ENCODE measurements at places on chromosomes 2 and 18. TPM values are rescaled to one million over a fixed set of nuclear protein-coding genes. Genes with fewer than 3 reads are reported as not detected.
A peak's percentile ranks its signal among the peaks of the same experiment; 100 is the strongest.

Gene LOXL3
- 15.0 TPM for total RNA-seq

Gene OR6B3
- total RNA-seq, result 0.98 TPM

Gene CD8A
- total RNA-seq, result 1.1 TPM

Gene DES
- 29.3 TPM for total RNA-seq

Gene SH3RF3
- 7.4 TPM for total RNA-seq

GRCh38 chr2:123596621-123597020, 428.5 kb upstream of the CNTNAP5 start:
- no peaks in the 10 kb centered on the region for H3K4me1 ChIP-seq
- H3K27ac ChIP-seq, result no peak overlapping the region
- DNase-seq, result no peak
- no peaks in the 10 kb centered on the region for H3K36me3 ChIP-seq

- no peaks in the 10 kb centered on the region for H3K4me1 ChIP-seq
- no peak overlapping the region for H3K27ac ChIP-seq
- H3K36me3 ChIP-seq, result peaks cover 9% of the 10 kb centered on the region
- H3K27me3 ChIP-seq, result no peaks in the 10 kb centered on the region
Observed at GRCh38 chr2:36921984-36922383, 44.4 kb downstream of the STRN start.

DNA sequence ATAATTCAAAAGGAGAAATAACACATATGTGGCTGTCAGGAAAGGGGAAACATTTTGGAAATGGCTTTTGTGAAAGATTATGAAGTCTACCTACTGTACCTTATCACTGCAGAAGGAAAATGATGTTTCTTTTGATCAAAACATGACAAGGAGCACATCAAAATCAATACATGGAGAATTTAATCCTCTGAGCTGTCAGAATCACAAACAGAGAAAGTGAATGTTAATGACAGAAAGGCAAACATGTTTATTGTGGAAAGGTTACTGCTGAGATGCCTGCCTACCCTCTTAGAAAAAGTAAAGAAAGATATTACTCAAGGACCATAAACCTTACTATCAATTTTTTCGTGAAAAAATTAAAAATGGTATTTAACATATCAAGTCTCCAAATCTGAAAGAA, 794.5 kb upstream of the GYPC start:
- no peak overlapping the region for H3K4me3 ChIP-seq
- DNase-seq, result no peak
- H3K27me3 ChIP-seq, result no peaks in the 10 kb centered on the region
- H3K4me1 ChIP-seq, result no peaks in the 10 kb centered on the region
- no peak overlapping the region for H3K27ac ChIP-seq
- no peaks in the 10 kb centered on the region for H3K36me3 ChIP-seq

GRCh38 chr2:18299423-18300212, 260.8 kb downstream of the RDH14 start:
- DNase-seq, result no peak
- no peak overlapping the region for H3K27ac ChIP-seq
- H3K4me3 ChIP-seq, result no peak overlapping the region
- no peaks in the 10 kb centered on the region for H3K27me3 ChIP-seq
- H3K4me1 ChIP-seq, result no peaks in the 10 kb centered on the region

DNA sequence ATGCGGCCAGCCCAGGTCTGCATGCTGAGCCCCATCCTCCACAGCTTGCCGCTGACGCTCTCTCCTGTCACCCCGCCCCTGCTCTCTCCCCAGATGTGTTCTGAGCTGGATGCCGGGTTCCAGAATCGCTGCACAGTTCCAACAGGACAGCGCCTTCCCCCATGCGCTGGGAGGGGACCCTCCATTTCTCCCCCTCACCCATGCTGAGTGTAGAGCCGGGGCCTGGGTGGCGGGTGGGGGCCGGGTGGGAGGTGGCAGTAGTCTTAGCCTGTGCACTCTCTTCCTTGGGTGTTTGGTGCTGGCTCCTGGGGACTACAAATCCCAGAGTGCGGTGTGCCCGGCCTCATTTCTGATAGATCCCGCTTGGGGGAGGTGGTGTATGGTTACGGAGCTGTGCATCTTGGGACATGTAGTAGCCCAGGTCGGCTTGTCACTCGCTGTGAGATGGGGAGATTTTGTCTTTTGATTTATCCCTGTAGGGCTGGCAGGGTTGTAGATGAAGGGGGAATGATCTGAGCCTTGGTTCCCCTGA, 6.8 kb downstream of the DNAJB2 start:
- peaks cover 48% of the 10 kb centered on the region for H3K36me3 ChIP-seq
- peak; percentile 65 for DNase-seq
- H3K4me3 ChIP-seq, result no peak overlapping the region
- peak overlapping the region; percentile 100 for H3K27ac ChIP-seq

- DNase-seq, result no peak
- H3K4me1 ChIP-seq, result peaks cover 25% of the 10 kb centered on the region
- no peak overlapping the region for H3K4me3 ChIP-seq
- no peak overlapping the region for H3K27ac ChIP-seq
- no peaks in the 10 kb centered on the region for H3K27me3 ChIP-seq
Observed at GRCh38 chr2:239958473-239958765, 66.7 kb downstream of the NDUFA10 start.

GRCh38 chr18:31702449-31702848, 18.1 kb upstream of the B4GALT6 start:
- no peak overlapping the region for H3K4me3 ChIP-seq
- no peaks in the 10 kb centered on the region for H3K36me3 ChIP-seq
- no peak for DNase-seq
- no peaks in the 10 kb centered on the region for H3K4me1 ChIP-seq
- H3K27me3 ChIP-seq, result no peaks in the 10 kb centered on the region

All from tibial nerve (tissue), 4 donors.